Omental fat pad (tissue), 4 donors: ENCODE measurements at places on chromosomes 6 and 20.

- DNase-seq, result no peak
These were observed 523.9 kb upstream of the POU3F2 start for GRCh38 chr6:98310443-98310842.

DNA sequence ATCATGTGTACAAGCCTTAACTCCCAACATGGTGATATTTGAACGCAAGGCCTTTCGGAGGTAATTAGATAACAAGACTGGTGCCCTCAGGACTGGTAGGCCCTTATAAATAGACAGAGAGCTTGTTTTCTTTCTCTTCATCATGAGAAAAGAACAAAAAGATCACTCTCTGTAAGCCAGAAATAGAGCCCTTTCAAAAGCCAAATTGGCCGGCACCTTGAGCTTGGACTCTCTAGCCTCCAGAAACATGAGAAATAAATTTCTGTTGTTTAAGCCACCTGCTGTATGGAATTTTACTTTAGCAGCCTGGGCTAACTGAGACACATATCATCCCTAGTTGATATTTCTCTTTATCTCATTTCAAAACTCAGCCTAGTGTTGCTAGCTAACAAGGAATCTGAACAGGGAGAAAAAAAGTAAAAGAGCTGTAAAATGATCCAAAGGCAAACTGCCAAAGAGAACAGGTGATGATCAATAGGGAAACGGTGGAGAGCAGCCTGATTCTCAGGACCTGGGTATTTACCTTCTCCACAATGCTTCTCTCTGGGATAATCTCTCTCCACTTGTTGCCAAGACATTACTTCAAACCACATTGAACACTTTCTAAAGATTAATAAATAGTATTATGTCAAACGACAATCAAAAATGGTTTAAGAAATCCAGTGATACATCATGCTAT, 6.1 kb downstream of the COL21A1 start:
- DNase-seq, result no peak

DNA sequence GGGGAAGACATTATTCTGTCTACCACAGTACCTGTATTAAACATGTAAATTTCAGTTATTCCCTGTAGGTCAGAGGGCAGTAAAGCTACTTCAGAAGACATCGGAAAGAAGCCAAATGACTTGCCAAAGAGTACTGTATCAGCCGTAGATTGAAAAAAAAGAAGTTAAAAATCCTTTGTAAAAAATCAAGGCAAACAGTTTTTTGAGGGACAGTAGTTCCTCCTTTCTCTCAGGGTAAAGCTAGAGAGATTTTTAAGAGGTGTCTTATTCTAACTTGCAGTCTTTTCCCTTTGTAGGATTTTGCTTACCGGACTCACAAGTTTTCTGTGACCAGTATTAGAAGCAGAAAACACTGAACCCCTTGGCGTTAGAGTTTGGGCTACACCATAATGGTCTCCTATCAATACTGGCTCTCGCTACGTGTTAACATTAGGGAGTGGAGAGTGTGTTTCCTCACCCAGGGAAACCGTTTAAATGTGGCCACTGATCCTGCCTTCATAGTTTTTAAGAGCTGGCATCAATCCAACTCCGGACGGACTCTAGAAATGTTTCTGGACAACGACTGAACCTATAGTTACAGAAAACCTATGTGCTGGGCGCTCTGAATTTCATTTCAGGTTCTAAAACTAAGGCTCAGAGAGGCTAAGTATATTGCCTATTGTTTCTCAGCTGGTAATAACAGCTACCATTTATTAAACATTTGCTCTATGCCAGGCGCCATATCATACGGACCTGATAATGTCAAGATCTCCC, 1.3 kb upstream of the ASXL1 start:
- no peak for DNase-seq

GRCh38 chr6:25017486-25017885, 81.7 kb upstream of the RIPOR2 start:
- no peak for DNase-seq
